ENCODE measurements at places on chromosomes 7 and 10. TPM values are rescaled to one million over a fixed set of nuclear protein-coding genes. Genes with fewer than 3 reads are reported as not detected.

KAZALD1 gene
- 0.23 TPM for total RNA-seq

ZNF775 gene
- total RNA-seq, result 3.7 TPM

MARCHF5 gene
- total RNA-seq, result 6.0 TPM

NCF1 gene
- total RNA-seq, result 1.9 TPM

LRIT1 gene
- not detected for total RNA-seq

FAM241B gene
- 2.9 TPM for total RNA-seq

HOXA6 gene
- 1.4 TPM for total RNA-seq

IL2RA gene
- not detected for total RNA-seq

CYP2C18 gene
- total RNA-seq, result not detected

All from hair follicular keratinocyte (primary cell).